ENCODE measurements at places on chromosomes 7 and 10.

GRCh38 chr10:103278862-103279298, 1.9 kb downstream of the INA start:
- DNase-seq, result peak; percentile 17

- DNase-seq, result no peak
Observed at GRCh38 chr10:98582363-98582762, 135.6 kb upstream of the HPS1 start.

DNA sequence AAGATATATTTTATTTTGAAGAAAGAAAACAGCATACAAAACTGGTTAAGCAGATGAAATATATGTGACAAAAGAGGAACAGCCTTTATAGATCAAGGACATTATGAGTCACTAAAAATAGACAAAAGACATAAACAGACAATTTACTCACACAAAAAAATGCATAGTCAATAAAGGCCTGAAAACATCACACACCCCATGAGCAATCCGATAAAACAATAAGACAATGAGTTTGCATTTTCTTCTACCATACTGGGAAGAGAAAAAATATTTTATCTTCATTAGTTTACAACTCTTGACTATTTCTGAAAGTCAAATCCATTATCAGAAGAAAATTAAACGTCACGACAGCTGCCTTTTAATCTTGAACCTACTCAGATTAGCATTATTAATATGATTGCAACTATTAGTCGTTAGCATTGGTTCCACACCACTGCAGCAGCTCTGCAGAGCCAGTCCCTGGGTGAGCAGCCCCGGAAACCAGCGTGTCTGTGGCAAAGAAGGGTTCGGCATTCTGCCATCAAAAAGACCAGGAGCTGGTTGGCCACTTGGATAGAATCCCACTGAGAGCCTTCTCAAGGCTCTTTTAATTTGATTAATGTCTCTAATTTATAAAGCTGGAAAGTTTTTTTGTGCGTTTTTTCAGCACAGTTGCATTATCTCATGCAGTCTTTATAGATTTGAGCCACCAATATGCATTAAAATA, 305.4 kb upstream of the SHH start:
- DNase-seq, result no peak

GRCh38 chr7:119196183-119196582, 971.7 kb downstream of the ANKRD7 start:
- DNase-seq, result no peak

GRCh38 chr7:31883761-31884164, 186.4 kb downstream of the PDE1C start:
- DNase-seq, result no peak

DNA sequence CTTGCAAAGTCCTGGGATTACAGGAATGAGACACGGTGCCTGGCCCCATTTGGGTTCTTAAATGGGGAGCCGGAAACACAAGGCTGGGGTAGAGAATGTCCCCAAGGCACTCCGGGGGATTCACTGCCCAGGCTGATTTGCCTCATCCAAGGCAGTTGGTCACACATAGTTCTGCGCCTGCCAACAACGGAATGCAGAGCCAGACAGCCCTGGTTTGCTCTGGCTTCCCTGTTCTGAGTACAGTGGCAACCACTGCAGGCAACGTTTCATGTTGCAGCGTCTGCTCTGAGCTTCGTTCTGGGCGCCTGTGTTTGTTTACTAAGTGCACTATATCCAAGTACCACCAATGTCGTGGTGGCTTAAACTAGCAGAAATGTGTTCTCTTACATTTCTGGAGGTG, 61.7 kb upstream of the C1QL3 start:
- no peak for DNase-seq

GRCh38 chr10:92627845-92628480, 35.0 kb downstream of the KIF11 start:
- DNase-seq, result no peak

- peak; percentile 73 for DNase-seq
Observed at GRCh38 chr10:102644646-102645387, 538 bp downstream of the TRIM8 start.

DNA sequence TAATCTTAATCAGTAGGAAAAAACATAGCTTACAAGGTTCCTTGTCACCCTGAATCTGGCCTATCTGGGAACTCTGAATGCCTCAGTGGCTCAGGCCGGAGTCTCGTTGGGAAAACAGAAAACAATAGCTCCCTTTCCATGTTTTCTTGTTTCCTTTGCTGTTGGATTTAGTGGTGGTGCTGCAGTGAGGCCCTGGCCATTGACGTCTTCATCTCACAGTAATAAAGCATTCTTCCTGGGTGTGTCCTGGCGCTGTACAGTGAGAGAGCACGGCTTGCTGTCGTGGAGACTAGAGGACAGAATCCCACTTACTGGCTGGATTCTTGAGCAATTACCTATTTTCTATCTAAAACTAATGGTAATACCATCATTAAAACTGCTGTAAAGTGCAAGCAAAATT, 1.3 kb upstream of the SPOCK2 start:
- DNase-seq, result no peak

GRCh38 chr10:102324061-102324460, 71.4 kb upstream of the NFKB2 start:
- DNase-seq, result no peak

DNA sequence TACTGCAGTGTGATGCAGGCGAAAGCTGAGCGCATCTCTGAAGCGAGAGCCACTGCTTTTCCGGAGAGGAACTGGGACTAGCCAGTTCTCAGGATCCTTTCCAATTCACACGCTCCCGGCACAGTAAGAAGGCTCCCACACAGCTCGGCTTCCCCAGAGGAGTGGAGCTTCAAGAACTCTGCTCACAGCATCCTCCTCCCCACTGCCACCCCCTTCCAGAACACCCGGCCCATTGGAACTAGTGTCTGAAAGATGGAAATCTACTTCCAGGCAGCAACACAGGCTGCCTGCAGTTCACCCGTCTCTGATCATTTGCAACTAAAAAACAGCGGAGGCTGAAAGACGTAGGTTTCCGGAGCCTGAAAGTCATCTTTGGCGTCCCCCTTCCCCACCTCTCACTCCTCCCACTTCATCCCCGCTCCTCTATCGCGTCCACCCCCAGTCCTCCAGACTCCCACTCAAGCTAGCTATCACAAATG, at the start of gene DGKB:
DGKB (minus strand) TSS at position 163 of the 479 bp plus-strand sequence.
- no peak for DNase-seq

DNA sequence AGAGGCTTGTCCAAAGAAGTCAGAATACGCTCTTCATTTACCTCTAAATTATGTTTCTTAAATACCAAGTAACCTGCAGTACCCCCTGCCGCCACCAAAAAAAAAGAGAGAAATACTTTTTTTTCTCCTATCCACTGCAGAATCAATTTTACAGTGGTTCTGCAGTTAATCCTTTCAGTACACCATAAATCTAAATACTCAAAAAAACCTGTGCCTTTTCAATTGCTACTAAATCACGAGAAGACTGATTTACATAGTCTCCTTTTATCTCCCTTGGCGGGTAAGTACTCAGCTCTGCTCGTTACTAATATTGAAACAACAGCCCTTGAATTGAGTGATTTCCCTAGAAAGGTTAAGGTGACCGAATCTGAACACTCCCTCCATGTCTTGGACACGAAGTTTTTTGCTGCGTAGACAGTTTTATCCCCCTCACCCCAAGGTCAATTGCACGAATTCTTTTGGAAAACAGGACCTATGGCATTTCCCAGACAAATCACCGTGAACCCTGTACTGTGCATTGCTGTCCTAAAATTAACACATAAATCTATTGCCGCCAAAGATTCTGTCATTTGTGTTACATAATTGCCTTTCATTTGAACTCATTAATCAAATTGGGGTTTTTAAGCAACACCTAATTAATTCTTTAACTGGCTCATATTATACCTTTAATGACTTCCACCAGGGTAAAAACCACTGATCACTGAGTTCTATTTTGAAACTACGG, 512 bp upstream of the VIM start:
- DNase-seq, result no peak

- DNase-seq, result no peak
Observed at GRCh38 chr10:45418849-45419675, 45.0 kb downstream of the ALOX5 start.

GRCh38 chr7:54546986-54547314, 4.8 kb downstream of the VSTM2A start:
- DNase-seq, result no peak

DNA sequence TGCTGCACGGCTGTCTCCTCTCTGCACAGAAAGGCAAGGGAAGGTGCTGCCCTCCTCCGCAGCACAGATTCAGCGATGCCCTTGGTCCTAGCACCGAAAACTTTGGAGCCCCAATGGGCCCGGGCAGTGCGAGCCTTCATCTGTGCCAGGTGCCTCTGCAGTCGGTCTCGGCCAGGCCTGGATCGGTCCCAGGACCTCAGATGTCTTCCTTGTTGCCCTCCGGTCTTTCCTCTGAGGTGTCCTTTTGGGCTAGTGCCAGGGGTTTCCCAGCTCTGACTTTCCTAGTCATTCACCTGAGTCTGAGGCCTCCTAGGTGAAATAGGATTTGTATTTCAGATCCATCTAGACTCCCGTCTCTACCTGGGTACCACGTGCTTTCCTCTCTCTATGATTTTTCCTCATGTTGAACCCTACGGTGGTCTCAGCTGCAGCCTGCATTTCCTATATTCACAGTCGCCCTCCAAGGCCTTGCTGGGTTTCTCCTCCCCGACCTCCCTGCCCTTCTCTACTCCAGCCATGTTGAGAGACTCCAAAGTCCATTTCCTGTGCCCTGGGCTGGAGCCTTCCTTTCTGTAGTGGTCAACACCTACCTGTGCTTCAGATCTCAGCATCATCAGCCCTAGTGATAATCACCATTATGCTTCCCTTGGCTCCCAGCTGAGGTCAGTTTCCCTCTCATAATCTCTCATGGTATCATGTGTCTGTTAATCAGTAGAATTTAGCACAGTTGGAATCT, 92.0 kb upstream of the PRSS58 start:
- no peak for DNase-seq

GRCh38 chr7:94394437-94395140, at the start of gene COL1A2:
Gene COL1A2 (plus strand): TSS chr7:94394895. CDS start chr7:94395032, 137 bp downstream.
- DNase-seq, result no peak

- DNase-seq, result no peak
Observed at GRCh38 chr7:13800694-13801448, 188.6 kb downstream of the ETV1 start.

- DNase-seq, result no peak
Observed at GRCh38 chr7:141483044-141483443, 68.2 kb upstream of the AGK start.

DNA sequence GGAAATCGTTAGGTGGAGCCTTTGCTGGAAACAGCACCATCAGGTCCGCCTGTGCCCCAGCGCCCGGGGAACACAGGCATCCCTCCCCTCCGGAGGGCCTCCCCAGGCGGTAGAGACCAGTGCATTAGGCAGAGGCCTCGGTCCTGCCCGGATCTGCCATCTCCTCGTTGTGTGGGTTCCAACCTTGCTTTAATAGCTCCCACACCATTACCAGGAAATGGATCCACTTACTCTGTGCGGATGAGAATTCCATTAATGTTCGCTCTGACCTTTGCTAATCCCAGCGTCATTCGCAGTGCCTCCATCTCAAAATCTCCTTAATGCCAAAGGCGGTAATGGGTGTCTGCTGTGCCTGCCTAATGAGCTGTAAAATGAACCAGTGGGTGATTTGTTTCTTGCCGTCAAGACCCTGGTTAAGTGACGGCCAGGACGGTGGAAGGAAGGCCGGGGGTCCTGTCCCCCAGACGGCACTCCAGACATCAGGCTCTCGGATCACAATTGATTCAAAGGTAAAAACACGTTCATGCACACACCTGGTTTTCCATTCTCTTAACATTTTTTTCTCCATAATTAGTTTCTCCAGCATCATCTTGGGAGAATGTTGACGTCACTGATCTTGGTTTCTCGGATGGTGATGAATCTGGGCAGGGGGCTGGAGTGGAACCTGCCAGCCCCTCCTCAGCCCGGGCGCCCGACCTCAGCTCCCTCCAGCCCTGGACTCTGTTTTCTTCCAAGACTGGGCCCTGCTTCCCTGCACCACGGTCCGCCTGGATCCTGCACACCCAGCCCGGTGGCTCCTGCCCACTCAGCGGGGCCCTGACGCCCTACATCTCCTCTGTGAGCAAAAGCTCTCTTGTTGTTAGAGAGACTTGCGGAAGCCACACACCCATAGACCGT, 22.8 kb upstream of the FAM20C start:
- DNase-seq, result no peak
